Activated CD8-positive, alpha-beta memory T cell treated with anti-CD3 and anti-CD28 coated beads, Interleukin-2, amount 50 U/mL, for 4 hours (primary cell): ENCODE measurements at places on chromosomes 6 and 20.
A peak's percentile ranks its signal among the peaks of the same experiment; 100 is the strongest.

GRCh38 chr6:152502421-152503188, 134.6 kb downstream of the SYNE1 start:
- DNase-seq: no peak

DNA sequence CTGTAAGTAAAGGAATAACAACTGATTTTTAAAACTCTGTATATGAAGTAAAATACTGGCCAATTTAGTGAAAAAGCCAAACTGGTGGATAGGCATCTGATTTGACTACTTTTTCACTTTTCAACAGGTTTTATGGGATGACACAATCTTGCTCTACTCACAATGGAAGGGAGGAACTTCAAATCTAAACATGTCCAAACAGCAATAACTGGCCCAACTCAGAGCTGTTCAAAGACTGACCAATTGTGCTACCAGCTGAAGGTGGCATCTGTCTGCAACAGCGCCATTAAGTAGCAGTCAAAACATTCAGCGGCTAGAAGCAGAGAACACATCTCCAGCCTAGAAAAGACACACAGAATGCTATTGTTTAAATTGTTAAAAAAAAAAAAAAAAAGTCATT, 44.6 kb downstream of the SESN1 start:
- no peak for DNase-seq

DNA sequence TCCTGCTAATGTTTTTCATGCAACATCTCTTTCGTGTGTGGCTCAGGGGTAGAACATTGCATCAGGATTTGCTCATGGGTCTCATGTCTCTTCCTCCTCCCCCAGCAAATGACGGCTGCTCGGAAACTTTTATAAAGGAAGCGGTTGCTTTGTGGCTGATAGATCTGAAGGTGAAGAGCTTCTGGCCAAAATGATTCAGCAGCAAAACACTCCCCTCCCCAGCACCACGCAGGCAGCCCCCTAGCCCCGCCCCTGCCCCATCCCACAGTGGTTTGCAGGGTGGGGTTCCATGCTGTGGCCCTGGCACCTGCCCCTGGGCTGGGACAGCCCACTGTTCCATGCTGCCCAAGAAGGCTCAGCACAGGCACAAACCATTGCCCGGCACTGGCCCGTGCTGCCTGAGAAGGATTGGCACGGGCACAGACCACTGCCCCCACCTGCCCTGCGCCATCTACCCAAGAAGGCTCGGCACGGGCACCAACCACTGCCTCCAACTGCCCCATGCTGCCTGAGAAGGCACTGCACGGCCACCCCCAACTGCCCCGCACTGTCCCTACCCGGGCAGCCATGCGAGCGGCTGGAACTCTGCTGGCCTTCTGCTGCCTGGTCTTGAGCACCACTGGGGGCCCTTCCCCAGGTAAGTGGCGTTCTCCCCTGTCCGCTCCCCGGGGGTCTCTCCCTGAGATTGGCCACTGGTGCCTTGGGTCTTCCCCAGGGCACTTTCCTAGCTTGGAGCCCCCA, at the start of gene CST7:
Gene CST7 (plus strand): TSS at position 331 of the 741 bp plus-strand sequence. CDS start 237 bp downstream, at position 568.
- peak; percentile 88 for DNase-seq

DNA sequence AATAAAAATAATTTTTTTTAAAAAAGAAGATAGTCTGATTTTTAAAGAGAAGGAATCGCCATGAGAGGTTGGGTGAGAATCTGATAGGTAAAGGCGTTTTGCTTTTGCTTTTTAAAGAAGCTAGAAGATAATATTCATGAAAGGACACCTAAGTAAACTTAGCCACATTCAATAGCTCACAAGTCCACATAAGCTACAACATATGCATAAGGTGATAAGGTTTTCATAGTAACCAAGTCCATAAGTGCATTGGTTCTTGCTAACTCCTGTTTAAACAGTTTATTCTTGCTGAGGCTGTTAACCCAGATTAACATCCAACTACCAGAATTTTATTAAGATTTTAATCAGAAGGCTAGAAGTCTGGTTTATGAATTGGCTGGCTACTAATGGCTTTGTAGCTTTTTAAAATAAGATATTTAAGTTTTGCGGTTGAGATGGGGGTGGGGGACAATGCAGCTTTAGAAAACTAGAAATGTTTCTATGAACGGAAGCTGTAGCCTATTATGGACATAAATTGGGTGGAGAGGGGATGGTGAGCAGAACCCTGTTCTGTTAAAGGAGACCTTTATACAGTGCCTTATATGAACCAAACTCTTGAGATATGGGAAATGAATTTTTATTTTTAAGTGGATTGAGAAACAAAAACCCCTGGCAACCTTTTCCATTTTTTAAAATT, 235.1 kb downstream of the ZFAND3 start:
- no peak for DNase-seq

DNA sequence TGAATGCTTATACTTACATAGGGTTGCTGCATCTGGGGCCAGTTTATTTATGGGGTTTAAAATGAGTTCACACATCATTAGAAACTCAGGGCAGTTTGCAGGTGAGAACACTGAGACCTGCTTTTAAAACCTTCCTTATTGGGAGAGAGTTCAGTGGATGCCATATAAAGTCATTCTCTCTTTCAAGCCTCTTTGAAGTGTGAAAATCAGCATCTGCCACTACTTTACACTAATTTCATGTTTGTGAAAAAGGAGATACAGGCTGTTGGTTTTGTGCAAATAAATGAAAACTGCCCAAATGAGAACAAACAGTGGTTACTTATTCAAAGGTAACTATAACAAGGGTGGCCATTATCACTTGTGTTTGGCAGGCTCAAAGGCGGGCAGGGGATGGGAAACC, 530.5 kb downstream of the KIF16B start:
- DNase-seq: no peak

GRCh38 chr6:110491644-110492317, 15.4 kb upstream of the SLC22A16 start:
- DNase-seq: no peak

GRCh38 chr20:57398231-57398821, 7.1 kb downstream of the RBM38 start:
- DNase-seq: peak; percentile 91

- DNase-seq: no peak
Observed at GRCh38 chr6:1129131-1129530, 182.8 kb upstream of the FOXQ1 start.

DNA sequence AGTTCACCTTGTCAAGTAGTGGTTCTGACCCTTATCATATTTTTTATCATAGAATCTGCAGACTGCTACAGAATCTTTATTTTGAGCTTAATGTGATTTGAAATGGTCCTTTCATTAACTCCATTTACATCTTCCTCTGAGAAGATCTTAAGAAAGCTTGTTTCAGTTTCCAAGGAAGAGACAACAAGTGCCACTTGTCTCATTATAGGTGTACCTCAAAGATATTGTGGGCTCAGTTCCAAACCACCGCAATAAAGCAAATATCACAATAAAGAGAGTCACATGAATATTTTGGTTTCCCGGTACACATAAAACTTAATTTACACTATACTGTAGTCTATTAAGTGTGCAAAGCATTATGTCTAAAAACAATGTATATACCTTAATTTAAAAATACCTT, 66.4 kb upstream of the ATXN1 start:
- no peak for DNase-seq

DNA sequence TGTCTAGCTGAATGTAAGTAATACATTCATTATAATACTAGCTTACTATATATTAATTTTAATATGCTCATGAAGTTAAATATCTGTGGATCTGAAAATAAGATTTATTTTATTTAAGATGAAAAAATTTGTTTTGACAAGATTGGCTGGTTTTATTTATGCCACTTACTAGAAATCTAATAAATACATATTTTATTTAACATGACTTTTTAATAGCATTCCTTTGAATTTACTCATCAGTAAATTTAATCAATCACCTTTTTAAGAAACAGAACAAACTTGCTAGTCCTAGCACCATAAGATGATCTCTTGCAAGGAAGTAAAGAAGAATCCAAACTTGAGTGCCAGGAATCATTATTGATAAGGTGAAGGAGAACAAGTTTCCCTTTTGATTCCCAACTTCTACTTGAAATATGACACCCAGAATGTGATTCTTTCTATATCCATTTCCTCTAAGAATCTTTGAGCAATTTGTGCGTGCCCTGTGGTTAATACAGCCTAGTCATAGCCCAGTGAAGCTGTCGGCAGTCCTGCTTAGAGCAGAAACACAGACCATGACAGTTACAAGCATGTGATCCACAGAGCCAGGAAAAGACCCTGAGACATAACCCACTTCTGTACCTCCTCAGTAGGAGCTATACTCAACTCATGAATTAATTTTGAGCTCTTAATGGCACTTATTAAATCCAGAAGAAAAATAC, 282.3 kb upstream of the QKI start:
- DNase-seq: no peak

GRCh38 chr6:124076336-124077048, 272.8 kb downstream of the NKAIN2 start:
- no peak for DNase-seq

GRCh38 chr6:168332020-168332419, 12.4 kb upstream of the DACT2 start:
- DNase-seq: no peak

- DNase-seq: no peak
Observed at GRCh38 chr20:25739615-25740320, 43.1 kb upstream of the ZNF337 start.

DNA sequence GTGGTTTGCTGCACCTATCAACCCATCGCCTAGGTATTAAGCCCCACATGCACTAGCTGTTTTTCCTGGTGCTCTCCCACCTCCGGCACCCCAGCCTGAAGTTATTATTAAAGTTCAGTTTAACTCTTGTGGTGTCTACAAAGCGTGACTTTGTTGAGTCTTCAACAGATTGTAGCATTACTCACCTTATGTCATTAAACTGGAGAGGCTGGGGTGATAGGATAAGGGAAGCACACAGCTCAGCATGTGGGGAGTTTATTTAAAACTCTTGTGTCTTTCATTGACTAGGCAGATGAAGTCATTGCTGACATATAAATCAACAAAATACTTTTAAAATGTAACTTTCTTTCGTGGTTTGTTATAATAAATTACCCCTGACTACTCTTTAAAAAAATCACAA, 84.7 kb upstream of the GCM1 start:
- DNase-seq: no peak

- DNase-seq: no peak
Observed at GRCh38 chr20:56420940-56421688, 9.1 kb downstream of the CASS4 start.

- DNase-seq: no peak
Observed at GRCh38 chr6:150910561-150910960, 45.1 kb downstream of the MTHFD1L start.

GRCh38 chr6:100176311-100176950, 182.4 kb upstream of the MCHR2 start:
- no peak for DNase-seq

- DNase-seq: no peak
Observed at GRCh38 chr6:1594445-1595200, 15.1 kb upstream of the FOXC1 start.

DNA sequence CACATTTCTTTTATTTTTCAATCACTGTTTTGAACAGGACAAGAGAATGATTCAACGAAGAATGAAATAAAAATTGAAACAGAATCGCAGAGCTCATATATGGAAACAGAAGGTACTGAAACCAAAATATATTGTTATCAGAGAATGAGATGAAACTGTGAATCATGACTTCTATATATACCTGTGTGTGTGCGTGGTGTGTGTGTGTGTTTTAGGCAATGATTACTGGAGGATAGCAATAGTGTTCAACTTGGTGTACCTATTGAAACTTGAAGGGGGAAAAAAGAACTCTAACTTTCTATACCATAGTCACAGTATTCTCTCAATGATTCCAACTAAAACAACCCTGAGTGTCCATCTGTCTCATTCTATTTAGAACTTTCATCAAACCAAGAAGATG, 586.6 kb downstream of the KIF16B start:
- DNase-seq: no peak

- no peak for DNase-seq
Observed at GRCh38 chr6:11277275-11278206, 45.1 kb upstream of the NEDD9 start.

- DNase-seq: peak; percentile 31
Observed at GRCh38 chr6:106163966-106164877, 78.1 kb downstream of the PRDM1 start.

DNA sequence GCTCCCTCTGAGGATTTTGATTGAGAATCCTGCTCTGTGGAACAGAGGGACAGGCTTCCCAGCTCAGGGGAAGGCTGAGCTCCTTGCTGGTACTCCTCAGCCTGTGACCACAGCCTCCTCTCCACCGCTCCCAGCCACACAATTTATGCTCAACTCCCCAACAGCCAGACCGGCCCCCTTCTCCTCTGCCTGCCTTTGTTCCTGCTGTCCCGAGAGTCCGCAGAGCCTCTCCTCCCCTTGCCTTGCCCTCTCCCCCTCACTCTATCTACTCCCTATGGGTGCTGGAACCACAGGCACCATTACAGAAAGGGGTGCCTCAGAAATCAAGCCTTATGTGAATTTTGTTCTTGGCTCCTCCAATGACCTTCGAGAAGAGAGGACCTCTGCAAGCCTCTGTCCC, 15.9 kb downstream of the MAP1LC3A start:
- no peak for DNase-seq

- DNase-seq: no peak
Observed at GRCh38 chr6:136012943-136013342, 161.4 kb downstream of the PDE7B start.

GRCh38 chr6:39769012-39769411, 23.2 kb upstream of the DAAM2 start:
- DNase-seq: no peak

DNA sequence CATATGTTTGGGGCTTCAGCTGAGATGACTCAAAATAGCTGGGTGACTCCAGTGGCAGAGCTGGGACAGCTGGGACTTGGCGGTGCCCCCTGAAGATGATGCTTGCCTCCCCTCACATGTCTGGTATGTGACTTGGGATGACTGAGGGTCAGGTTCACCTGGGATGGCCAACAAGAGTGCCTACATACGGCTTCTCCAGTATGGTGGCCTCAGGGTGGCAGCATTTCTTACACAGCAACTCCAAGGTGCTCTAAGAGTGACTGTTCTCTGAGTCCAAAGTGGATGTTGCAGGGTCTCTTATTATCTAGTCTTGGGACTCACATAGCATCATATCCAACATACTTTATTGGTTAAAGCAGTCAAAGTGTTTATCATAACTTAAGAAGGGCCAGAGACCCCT, 87.8 kb upstream of the CENPW start:
- no peak for DNase-seq

- DNase-seq: no peak
Observed at GRCh38 chr6:35089216-35089934, 51.8 kb downstream of the TCP11 start.

- DNase-seq: no peak
Observed at GRCh38 chr6:73329201-73329600, 24.9 kb downstream of the DPPA5 start.

- DNase-seq: peak; percentile 53
Observed at GRCh38 chr6:11711003-11711983, 67.3 kb downstream of the ADTRP start.
